ENCODE measurements at places on chromosomes 13 and 19.

DNA sequence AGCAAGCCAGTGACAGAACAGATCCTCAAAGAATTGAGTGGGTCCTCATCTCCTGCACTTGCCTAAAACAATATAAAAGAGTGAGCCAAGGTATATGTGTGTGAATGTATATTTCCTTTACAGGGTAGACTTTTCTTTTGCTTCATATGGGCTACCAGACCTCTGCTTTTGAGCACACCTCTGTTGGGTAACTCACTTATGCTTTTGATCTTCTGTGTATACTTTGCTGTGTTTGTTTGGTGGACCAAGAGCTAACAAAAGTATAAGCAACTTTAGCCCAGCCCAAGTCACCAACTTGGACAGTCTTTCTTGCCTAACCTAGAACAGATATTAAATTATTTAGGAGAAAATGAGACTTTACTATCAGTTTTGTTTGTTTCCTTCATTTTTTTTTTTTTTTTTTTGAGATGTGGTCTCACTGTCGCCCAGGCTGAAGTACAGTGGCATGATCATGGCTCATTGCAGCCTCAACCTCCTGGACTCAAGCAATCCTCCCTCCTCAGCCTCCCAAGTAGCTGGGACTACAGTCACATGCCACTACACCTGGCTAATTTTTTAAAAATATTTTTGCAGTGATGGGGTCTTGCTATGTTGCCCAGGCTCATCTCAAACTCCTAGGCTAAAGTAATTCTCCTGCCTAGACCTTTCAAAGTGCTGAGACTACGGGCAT, 513.1 kb downstream of the DCT start:
- H3K27ac ChIP-seq = no peak overlapping the region
- no peak for DNase-seq
- H3K4me1 ChIP-seq = peaks cover 26% of the 10 kb centered on the region
- no peak overlapping the region for H3K4me3 ChIP-seq
- H3K27me3 ChIP-seq = no peaks in the 10 kb centered on the region

GRCh38 chr19:43560687-43561086, 14.6 kb downstream of the XRCC1 start:
- H3K36me3 ChIP-seq = peaks cover 18% of the 10 kb centered on the region
- no peak for DNase-seq
- H3K27ac ChIP-seq = peak overlapping the region; percentile 58
- no peaks in the 10 kb centered on the region for H3K27me3 ChIP-seq
- H3K4me3 ChIP-seq = no peak overlapping the region
- H3K4me1 ChIP-seq = no peaks in the 10 kb centered on the region

GRCh38 chr13:55160867-55161266, 1979.9 kb upstream of the PRR20A start:
- H3K4me3 ChIP-seq = no peak overlapping the region
- DNase-seq = no peak
- H3K27me3 ChIP-seq = no peaks in the 10 kb centered on the region
- peaks cover 1% of the 10 kb centered on the region for H3K4me1 ChIP-seq
- no peak overlapping the region for H3K27ac ChIP-seq

DNA sequence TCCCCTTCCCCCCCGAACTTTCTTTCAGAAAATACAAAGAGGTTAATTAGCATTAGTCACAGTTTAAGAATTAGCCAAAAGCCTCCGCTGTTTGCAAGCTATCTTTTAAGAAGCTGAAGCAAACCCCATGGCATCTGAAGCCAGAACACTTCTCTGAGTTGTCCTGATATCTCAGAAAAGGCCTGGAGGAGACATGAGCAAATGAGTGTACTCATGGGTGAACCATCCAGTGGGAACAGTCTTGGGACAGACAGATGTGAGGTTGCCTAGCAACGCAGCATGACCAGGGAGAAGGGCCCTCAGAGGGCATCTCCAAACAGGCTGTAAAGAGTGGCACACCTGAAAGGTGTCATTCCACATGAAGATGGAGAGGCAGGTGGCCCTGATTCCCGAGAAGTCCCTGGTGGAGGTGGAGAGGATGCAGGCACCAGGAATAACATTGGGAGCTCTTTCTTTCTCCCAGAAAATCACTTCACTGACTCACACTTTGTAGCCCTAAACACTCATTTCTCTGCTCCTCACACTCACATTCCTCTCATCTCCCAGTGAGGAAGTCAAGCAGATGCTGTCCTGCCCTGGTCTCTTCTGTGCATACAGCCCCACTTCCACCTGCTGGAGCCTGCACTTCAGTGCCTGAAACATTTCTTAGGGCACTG, 87.0 kb upstream of the TSHZ3 start:
- DNase-seq = no peak
- H3K4me1 ChIP-seq = no peaks in the 10 kb centered on the region
- no peak overlapping the region for H3K27ac ChIP-seq
- peaks cover 11% of the 10 kb centered on the region for H3K27me3 ChIP-seq

- no peaks in the 10 kb centered on the region for H3K36me3 ChIP-seq
- H3K4me1 ChIP-seq = peaks cover 10% of the 10 kb centered on the region
- peak overlapping the region; percentile 47 for H3K4me3 ChIP-seq
- no peaks in the 10 kb centered on the region for H3K27me3 ChIP-seq
These were observed 454.5 kb downstream of the IRS2 start for GRCh38 chr13:109331898-109332297.
